Iris pigment epithelial cell (primary cell): ENCODE measurements at places on chromosomes 6 and 20.

DNA sequence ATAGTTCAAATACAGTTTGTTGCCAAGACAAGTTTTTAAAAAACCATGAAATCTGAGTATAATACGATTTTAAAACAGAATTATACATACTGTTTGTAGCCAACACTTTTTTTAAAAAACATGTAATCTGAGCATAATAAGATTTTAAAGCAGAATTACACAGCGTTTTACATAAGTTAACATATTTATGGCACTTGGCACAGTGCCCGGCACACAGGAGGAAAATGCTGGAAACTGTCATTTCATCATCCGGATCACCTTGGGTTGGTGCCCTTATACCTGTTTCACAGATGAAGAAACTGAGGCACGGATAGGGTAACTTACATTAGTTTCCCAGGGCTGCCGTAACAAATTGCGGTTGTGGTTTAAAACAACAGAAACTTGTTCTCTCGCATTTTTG is 193.0 kb downstream of the BMP7 start:
- DNase-seq: no peak

DNA sequence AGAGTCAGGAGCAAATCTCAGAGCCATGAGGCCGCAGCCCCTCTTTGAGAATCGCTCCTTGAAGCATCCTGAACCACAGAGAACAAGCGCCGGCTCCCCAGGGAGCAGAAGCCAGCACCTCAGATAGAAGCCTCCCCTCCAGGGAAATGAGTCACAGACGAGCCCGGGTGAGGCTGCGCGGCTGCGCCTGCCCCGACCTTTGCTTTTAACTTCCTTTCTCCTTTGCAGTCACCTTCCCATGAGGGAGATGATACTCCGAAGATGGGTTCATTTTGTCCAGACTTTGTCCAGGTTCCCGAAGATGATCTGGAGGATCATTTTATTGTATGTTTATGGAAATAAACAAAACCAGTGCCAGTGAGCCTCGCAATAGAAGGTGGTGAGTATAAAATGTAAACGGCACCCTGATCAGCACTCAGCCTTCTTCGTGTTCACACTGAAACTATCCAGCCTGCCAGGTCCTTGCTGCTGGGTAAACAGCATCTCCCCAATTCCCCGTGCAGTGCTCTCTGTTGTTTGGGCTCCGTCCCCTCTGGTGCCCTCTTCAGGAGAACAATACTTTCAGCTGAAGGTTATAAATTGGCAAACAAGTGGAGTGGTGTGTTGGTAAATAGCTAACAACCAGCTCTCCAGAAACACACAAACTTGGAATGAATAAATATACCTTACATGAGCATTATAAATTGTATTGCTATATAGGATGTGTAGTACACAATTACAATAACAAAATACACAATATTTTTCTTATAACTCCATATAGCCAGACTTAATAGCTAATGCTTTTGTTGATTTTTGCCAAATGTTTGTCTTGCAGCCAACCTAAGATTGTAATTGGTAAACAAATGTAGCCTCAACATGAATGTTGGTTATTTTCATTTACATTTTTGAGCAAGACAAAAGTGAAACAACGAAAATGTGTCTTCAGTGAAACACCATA is 41.4 kb upstream of the TMEM181 start:
- peak; percentile 77 for DNase-seq

GRCh38 chr6:166567813-166568212 is 18.7 kb downstream of the RAMACL start:
- DNase-seq: no peak

GRCh38 chr20:1576641-1577040 is 19.1 kb upstream of the SIRPD start:
- DNase-seq: no peak

DNA sequence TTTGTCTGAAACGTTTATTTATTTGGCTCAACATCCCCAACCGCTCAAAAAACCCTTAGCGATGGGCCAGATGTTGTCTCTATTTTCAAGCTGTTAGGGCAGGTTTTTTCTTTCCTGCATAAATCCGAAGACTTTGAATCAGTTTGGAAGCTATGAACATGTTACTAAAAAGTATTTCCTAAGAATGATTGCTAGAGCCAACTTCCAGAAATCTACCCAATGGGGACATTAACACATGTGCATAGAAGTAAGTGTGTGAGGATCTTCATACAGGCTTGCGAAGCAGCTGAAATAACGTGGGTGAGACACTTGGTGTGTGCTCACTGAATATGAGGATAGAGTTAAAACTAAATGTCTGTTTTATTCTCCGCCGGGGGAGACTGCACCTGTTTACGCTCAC is 106.8 kb downstream of the BCAS1 start:
- no peak for DNase-seq

GRCh38 chr6:88456221-88456859 is 290.2 kb upstream of the CNR1 start:
- DNase-seq: no peak

DNA sequence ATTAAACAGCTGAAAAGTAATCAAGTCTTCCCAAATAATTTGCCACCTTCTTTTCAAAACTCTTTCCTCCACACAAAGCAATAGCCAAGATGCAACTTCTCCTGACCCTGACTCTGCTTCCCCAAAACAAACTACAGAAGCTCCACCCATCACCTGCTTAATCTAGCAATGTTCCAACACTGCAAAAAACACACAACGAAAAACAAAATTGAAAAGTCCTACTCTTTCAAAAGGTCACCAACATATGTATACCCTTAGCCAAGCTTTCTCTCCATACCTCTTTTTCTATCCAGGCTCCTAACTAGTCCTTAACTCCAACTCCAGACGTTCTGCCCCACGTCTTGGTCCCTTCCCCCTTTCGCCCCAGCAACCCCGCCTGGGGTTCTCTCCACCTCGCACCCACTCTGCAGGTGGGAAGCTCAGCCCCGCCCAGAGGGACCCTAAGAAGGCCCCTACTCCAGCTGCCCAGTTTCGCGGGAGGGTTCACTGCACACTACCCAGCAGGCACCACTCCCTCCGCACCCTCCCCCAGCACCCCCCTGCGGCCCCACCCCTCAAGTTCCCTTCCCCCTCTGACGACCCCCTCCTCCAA is 717 bp downstream of the CSNK2A1 start:
- peak; percentile 14 for DNase-seq

- DNase-seq: no peak
Measured at GRCh38 chr6:135192256-135193174, 11.4 kb downstream of the MYB start.

- DNase-seq: peak; percentile 33
Measured at GRCh38 chr6:11824986-11825385, 46.4 kb upstream of the ADTRP start.

DNA sequence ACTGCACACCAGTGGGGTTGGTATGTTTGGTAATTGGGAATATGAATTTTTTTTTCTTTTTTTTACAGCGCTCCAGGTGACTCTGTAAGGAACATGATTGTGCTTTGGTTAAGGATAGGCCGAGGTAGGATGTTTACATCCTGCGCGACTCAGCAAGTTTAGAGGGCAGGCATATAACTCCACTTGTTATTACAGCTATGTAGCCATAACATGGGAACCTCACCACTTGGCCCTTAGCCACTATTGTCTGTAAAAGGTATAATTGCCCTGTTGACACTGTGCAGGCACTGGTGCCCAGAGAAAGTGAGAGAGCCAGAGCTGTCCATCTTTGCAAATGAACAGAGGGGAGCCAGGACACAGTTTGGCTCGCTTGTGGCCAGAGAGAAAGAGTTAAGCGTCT is 172.9 kb downstream of the MCHR2 start:
- DNase-seq: no peak
